ENCODE measurements at places on chromosomes 4 and X.

GRCh38 chr4:90546114-90546513, 418.9 kb downstream of the CCSER1 start:
- no peak for DNase-seq

- no peak for DNase-seq
These were observed 159.4 kb upstream of the TENM3 start for GRCh38 chr4:182083671-182084410.

- peak; percentile 12 for DNase-seq
These were observed 87.6 kb upstream of the IL15 start for GRCh38 chr4:141548791-141549190.

GRCh38 chrX:16589211-16589610, 60.7 kb upstream of the S100G start:
- DNase-seq: peak; percentile 35

- DNase-seq: peak; percentile 91
These were observed at the start of gene CCDC149 for GRCh38 chr4:24912252-24913118. TSS of gene CCDC149 (minus strand) at chr4:24913042. CDS start at chr4:24912864, 178 bp downstream.

DNA sequence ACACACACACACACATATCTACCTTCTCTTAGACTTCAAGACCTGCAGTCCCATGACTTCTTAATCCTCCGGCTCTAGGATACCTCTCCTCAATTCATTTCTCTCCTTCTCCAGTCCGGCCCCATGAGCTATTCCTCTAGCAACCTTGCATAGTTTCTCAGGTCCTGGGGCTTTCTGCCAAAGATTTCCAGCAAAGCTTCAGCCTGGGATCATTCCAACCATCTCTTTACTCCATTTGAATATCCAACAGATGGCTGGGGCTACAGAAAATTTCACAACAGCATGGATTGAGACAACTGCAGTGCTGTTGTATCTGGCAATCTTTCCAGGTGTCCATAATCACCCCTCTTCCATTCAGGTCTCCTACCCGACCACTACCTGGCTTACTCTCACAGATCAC, 184.1 kb downstream of the DCHS2 start:
- DNase-seq: no peak

DNA sequence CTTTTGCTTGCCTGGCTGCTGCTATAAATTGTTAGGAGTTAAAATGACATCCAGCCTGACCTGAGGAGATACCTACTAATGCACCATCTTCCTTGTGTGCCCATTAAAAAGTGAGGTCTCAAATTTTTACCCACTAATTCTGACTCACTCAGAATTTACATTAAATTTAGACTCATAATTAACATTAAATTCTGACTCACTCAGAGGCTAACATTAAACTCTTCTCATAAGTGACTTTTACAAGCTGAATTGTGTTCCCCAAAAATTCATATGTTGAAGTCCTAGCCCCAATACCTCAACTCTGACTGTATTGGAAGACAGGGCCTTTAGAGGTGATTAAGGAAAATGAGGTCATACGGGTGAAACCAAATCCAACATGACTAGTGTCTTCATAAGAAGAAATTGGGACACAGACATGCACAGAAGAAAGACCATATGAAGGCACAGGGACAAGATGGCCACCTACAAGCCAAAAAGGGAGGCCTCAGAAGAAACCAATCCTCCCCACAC, 11.8 kb downstream of the CASP6 start:
- DNase-seq: no peak

DNA sequence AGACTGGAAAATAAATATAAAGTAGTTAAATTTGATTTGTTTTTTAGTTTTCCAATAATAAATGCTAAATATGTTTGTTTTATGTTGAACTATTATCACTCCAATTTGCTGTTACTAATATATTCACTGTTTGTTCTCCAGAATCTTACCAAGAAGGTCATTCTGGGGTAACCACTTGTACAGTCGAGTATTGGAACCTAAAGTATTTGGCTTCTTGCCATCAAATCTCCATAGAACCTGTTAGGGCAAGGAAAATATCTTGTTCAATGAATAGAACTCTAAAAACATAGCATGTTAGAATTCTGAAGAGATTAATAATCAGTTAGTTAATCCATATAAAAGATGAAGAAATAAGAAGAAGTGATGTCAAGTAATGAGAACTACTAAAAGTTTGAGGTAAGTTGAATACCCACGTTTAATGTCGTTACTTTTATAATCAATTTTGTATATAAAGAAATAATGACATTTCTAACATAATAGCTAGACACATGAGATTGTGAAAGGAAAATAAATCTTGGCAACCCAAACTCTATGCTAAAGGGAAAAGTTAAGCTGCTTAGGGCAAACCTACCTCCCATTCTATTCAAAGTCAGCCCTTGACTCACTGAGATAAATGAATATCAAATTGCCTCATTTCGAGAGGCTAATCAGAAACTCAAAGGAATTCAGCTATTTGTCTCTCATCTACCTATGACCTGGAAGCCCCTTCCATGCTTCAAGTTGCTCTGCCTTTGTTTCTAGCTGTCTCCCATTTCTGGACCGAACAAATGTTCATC, 15.3 kb downstream of the UGT2B15 start:
- DNase-seq: no peak

GRCh38 chrX:151153667-151154066, 22.7 kb upstream of the GPR50 start:
- no peak for DNase-seq

- peak; percentile 16 for DNase-seq
These were observed 109.9 kb upstream of the SMIM10 start for GRCh38 chrX:134880866-134881265.

DNA sequence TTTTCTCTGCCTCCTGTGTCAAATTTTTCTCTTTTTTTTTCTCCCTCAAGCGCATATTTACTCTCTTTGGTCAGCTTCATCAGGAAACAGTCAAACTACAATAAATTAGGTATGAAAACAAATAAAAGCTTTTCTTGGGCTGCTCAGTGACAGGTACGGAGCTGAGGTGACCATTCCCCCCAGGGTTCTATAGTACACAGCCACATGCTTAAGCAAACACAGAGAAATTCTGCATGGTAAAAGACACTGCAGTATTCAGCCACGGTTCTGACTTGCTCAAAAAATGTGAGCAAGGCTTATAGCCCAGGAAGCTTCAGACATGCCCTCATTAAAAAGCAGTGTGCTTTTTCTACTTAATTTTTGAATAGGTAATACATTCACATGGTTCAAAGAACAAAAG, 138.5 kb downstream of the GRIA3 start:
- DNase-seq: no peak

GRCh38 chr4:16598597-16599206, 299.7 kb downstream of the LDB2 start:
- DNase-seq: no peak

GRCh38 chrX:45714866-45715265, 514.2 kb upstream of the DIPK2B start:
- peak; percentile 33 for DNase-seq

- DNase-seq: no peak
These were observed 91.3 kb downstream of the PTPN13 start for GRCh38 chr4:86685401-86685800.

DNA sequence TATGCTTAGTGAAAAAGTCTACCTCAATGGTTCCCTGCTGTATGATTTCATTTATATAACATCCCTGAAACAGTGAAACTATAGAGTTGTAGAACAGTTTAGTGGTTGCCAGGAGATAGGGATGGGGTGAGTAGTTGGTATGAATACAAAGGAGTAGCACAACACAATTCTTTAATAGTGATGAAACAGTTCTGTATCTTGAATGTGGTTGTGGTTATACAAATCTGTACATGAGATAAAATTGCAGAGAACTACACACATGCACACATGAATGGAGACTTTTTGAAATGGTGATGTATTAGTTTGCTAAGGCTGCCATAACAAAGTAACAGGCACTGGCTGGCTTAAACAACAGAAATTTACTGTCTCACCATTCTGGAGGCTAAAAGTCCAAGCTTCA, 677.1 kb downstream of the ADGRL3 start:
- no peak for DNase-seq

GRCh38 chrX:13721819-13722519, 12.5 kb downstream of the TRAPPC2 start:
- peak; percentile 31 for DNase-seq

- no peak for DNase-seq
These were observed 11.1 kb downstream of the USO1 start for GRCh38 chr4:75735525-75735924.

GRCh38 chr4:146763560-146763959, 124.9 kb downstream of the POU4F2 start:
- no peak for DNase-seq

- no peak for DNase-seq
These were observed 454.9 kb downstream of the CCSER1 start for GRCh38 chr4:90582087-90582486.

DNA sequence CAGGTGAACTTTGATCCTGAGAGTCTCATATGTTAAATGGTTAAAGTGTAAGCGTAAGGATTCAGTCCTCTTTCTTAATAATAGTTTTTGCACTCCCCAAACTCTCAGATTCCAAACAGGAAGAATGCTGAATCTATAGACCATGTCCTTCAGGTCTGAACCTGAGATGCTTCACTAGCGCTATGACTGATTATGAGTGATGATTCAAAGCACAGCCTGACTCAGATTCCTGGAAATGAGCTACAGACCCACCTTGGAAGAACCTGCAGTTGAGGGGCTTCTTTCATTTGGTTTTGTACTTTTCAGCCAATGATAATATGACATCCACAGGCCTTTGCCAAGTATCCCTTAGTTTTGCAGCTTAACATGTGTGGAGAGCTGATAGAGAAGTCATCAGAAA, 1.4 kb downstream of the EDNRA start:
- no peak for DNase-seq

- DNase-seq: no peak
These were observed 13.8 kb downstream of the NEXMIF start for GRCh38 chrX:74911494-74911893.

DNA sequence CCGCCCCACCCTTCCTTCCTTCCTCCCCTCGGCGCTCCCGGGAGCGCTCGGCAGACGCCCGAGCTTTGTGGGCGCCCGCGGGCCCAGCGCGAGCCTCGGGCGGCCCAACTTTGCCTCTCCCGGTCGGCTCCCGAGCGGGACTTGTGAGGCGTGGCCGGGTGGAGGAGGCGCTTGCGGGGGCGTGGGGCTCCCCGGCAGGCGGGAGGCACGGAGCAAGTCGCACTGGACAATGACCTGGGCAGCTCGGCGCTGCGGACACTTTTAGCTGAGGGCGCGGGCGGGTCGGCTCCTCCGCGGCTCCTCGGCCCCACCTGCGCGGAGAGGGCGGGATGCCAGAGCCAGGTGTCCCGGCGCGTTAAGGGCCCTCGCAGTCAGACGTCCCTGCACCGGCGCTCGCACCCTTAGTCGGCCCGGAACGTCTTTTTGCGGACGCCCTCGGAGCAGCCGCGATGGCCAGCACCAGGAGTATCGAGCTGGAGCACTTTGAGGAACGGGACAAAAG, 385 bp downstream of the DCLK2 start:
- DNase-seq: peak; percentile 84

DNA sequence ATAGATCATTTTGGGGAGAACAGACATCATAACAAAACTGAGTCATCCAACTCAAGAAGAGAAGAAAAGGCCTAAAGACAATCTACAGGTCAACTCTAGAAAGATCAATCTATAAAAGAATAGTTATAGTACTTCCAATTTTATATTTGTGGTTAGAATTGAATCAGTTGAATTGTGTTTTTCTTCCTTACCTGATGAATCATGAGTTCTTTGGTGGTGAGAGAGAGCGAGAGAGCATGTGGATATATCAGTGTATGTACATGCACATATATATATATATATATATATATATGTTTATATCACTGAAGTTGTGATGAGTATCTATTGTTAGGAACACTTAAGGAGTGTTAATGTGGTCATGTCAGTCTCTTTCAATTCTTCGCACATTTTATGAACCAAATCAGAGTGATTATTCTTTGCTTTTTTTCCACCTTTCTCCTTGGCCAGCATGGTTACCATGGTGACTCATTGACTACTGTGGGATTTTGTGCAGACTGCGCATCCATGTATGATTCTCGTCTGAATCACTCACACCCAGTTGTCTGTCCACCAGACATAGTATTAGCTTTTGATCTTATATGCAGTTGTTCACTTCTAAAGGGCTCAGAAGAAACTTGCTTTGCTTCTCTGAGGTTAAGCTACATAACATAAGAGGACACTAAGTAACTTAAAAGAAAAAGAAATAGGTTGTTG, 90.4 kb upstream of the RAB40AL start:
- peak; percentile 13 for DNase-seq

GRCh38 chrX:30688641-30689040, 35.4 kb downstream of the GK start:
- DNase-seq: no peak

- no peak for DNase-seq
These were observed 17.0 kb upstream of the SYTL5 start for GRCh38 chrX:37989304-37989703.

GRCh38 chrX:18549643-18550042, 122.3 kb downstream of the RS1 start:
- DNase-seq: no peak

- DNase-seq: no peak
These were observed 14.3 kb upstream of the MTNR1A start for GRCh38 chr4:186569533-186570192.

GRCh38 chrX:32141841-32142240, 1069.5 kb downstream of the DMD start:
- DNase-seq: no peak

DNA sequence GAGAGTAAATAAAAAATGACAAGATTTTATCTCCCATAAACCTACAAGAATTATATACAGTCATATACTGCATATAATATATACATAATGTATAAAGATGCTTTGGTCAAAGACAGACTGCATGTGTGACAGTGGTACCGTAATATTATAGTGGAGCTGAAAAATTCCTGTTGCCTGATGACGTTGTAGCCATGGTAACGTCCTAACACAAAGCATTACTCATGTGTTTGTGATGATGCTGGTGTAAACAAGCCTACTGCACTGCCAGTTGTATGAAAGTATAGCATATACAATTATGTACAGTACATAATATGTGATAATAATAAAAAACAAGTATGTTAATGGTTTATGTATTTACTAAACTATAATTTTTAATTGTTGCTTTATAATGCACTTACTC, 245.2 kb upstream of the CENPE start:
- no peak for DNase-seq
